ENCODE measurements at places on chromosomes 16 and 17. TPM values are rescaled to one million over a fixed set of nuclear protein-coding genes. Genes with fewer than 3 reads are reported as not detected.

Gene PLA2G10
- 4.9 TPM for total RNA-seq

Gene ABCA8
- total RNA-seq, result 78.9 TPM

GRCh38 chr17:48544349-48545021 is 424 bp downstream of the HOXB2 start:
- no peak for DNase-seq
- no peaks in the 10 kb centered on the region for H3K36me3 ChIP-seq

DNA sequence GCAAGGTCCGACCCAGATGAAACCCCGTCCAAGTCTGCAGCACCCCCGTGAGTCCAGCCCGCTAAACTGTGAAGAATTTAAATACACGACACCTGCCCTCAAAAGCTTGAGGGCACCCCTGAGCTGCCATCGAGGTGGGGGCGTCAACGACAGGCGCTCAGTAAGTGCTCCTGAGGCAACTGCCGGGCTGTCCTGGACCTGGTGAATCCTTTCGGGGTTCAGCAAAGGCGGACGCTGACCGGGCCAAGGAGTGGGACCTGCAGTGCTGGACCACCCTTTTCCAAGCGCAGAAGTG is 512 bp upstream of the ENDOV start:
- H3K36me3 ChIP-seq, result peaks cover 24% of the 10 kb centered on the region
- no peak for DNase-seq
- H3K27me3 ChIP-seq, result no peaks in the 10 kb centered on the region
- peak overlapping the region; percentile 97 for H3K27ac ChIP-seq

Gene RNF222
- not detected for total RNA-seq

DNA sequence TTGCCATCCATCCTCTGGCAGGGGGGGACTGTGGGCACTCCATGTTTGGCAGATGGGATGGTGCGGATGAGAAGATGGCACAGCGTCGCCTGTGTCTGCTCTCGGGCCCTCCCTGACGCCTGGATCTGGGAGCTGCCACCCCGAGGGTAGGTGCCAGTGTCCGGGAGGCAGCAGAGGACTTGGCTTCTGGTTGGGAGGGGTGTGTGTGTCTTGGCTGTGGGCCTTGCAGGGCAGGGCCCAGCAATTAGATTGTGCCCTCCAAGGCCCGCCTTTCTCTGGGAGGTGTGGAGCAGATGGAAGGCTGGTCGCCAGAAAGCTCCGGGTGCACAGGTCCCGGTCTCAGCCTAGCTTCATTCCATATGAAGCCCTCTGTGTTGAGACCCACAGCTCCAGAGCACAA is 1.4 kb downstream of the RAP1GAP2 start:
- no peak overlapping the region for H3K27ac ChIP-seq
- no peak overlapping the region for H3K4me3 ChIP-seq
- no peaks in the 10 kb centered on the region for H3K27me3 ChIP-seq
- peaks cover 9% of the 10 kb centered on the region for H3K4me1 ChIP-seq
- H3K36me3 ChIP-seq, result no peaks in the 10 kb centered on the region

GRCh38 chr17:36979565-36979941 is 30.8 kb downstream of the AATF start:
- no peak overlapping the region for H3K27ac ChIP-seq
- H3K4me1 ChIP-seq, result no peaks in the 10 kb centered on the region
- H3K27me3 ChIP-seq, result no peaks in the 10 kb centered on the region
- DNase-seq, result no peak
- no peaks in the 10 kb centered on the region for H3K36me3 ChIP-seq

Gene KRT15
- total RNA-seq, result 57.9 TPM

Gene KRTAP2-2
- total RNA-seq, result not detected

Gene SYNGR3
- total RNA-seq, result 0.34 TPM

- H3K27ac ChIP-seq, result no peak overlapping the region
- no peaks in the 10 kb centered on the region for H3K27me3 ChIP-seq
- H3K4me1 ChIP-seq, result no peaks in the 10 kb centered on the region
- no peak overlapping the region for H3K4me3 ChIP-seq
- H3K36me3 ChIP-seq, result no peaks in the 10 kb centered on the region
Observed at GRCh38 chr17:13365331-13365730, 236.4 kb downstream of the HS3ST3A1 start.

DNA sequence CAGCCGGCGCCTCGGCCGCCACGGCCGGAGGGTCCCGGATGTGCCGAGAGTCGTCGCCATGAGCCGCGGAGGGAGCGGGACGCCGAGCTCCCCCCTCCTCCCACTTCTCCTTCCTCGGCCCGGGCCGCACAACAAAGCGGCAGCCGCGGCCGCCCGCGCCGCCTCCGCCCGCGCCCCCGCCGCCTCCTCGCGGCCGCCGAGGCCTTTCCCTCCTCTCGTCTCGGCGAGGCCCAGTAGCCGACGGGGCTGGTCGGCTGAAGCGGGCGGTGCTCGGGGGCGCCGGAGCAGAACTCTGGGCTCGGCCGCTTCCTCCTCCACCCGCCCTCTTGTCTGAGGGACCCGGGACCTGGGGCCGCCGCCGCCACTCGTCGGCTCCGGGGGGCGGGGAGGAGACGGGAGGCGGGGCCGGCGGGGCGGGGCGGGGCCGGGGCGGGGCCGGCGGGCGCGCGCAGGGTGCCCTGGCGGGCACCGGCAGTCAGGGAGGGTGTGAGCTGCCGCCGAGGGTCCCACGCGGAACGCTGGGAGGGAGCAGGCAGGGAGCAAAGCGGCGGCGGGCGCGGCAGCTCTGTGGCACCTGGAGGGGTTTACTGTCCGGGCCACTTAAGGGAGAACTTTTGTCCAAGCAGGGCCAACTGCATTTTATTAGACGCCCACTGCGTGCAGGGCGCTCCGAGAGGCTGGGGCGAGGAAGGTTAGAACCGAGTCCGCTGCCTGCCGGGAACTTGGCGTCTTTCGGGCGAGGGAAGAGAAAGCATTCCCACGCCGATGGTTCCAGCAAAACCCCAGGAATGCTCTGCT is at the start of gene SMURF2:
Gene SMURF2 (minus strand): TSS at position 332 of the 798 bp plus-strand sequence. CDS start 427 bp downstream, outside the sequence.
- peak within 1 kb of the TSS; percentile 97 for H3K27ac ChIP-seq
- H3K36me3 ChIP-seq, result no peaks in the 10 kb centered on the region
- peak within 1 kb of the TSS; percentile 50 for H3K4me3 ChIP-seq
- no peaks in the 10 kb centered on the region for H3K27me3 ChIP-seq
- peaks cover 22% of the 10 kb centered on the region for H3K4me1 ChIP-seq

- H3K4me1 ChIP-seq, result no peaks in the 10 kb centered on the region
- no peaks in the 10 kb centered on the region for H3K27me3 ChIP-seq
- H3K27ac ChIP-seq, result no peak overlapping the region
- H3K4me3 ChIP-seq, result no peak overlapping the region
- peaks cover 30% of the 10 kb centered on the region for H3K36me3 ChIP-seq
- no peak for DNase-seq
Observed at GRCh38 chr17:43808076-43808475, 24.9 kb downstream of the MPP3 start.

Gene PIP4K2B
- 36.3 TPM for total RNA-seq

- DNase-seq, result no peak
- H3K27ac ChIP-seq, result no peak overlapping the region
- H3K4me3 ChIP-seq, result no peak overlapping the region
- no peaks in the 10 kb centered on the region for H3K36me3 ChIP-seq
- H3K27me3 ChIP-seq, result no peaks in the 10 kb centered on the region
- H3K4me1 ChIP-seq, result peaks cover 7% of the 10 kb centered on the region
Observed at GRCh38 chr17:44795928-44796327, 34.2 kb downstream of the GJC1 start.

DNA sequence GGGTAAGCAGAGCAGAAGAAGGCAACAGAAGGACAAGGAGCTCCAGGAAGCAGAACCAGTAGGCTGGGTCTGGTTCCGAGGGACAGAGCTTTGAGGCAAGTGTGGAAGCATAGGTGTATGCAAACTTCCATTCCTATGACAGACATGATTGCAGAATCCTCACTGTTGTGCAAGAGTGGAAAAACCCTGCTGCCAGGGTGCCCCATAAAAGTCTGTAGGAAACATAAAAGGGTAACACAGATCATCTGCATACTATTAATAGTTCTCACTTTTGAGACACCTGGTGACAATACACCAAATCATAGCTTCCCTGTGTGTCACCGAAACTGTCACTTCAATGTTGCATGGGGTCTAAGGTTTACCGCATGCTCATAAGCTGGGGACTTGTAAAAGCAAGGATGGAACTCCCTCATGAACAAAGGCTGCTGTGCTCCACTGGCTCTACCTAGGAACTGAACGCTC is 39.7 kb downstream of the ARHGAP17 start:
- no peak for DNase-seq
- no peak overlapping the region for H3K27ac ChIP-seq
- peaks cover 12% of the 10 kb centered on the region for H3K36me3 ChIP-seq
- peaks cover 32% of the 10 kb centered on the region for H3K4me1 ChIP-seq

Gene MRPS7
- 41.5 TPM for total RNA-seq

- H3K36me3 ChIP-seq, result no peaks in the 10 kb centered on the region
- no peak overlapping the region for H3K4me3 ChIP-seq
- no peak overlapping the region for H3K27ac ChIP-seq
- DNase-seq, result no peak
Observed at GRCh38 chr17:45729294-45729907, 54.7 kb upstream of the CRHR1 start.

DNA sequence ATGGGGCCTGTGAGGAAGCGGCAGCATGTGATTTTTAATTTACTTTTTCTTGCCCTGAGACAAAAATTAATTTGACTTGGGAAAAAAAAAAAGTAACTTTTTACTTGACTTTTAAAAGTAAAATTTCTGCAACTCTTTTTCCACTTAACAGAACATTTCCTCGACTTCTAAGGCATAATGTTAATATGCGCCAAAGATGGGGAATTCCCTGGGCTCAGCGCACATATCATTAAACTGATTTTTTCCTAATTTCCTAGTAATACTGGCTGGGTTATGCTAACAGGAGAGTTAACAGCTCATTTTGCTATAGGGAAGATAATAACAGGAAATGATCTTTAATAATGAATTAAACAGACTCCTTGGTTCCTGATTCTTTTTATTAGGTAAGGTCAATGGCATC is 120.6 kb upstream of the CDH5 start:
- H3K36me3 ChIP-seq, result no peaks in the 10 kb centered on the region
- no peak for DNase-seq
- no peak overlapping the region for H3K27ac ChIP-seq
- H3K27me3 ChIP-seq, result no peaks in the 10 kb centered on the region
- peaks cover 5% of the 10 kb centered on the region for H3K4me1 ChIP-seq
- no peak overlapping the region for H3K4me3 ChIP-seq

Gene FZD2
- 12.5 TPM for total RNA-seq

- no peaks in the 10 kb centered on the region for H3K27me3 ChIP-seq
- no peak for DNase-seq
- H3K36me3 ChIP-seq, result no peaks in the 10 kb centered on the region
- H3K4me3 ChIP-seq, result no peak overlapping the region
- no peak overlapping the region for H3K27ac ChIP-seq
Observed at GRCh38 chr17:66307257-66307656, 4.8 kb downstream of the PRKCA start.

Gene CD300LB
- total RNA-seq, result 0.49 TPM

- no peak overlapping the region for H3K4me3 ChIP-seq
- H3K36me3 ChIP-seq, result no peaks in the 10 kb centered on the region
- no peaks in the 10 kb centered on the region for H3K4me1 ChIP-seq
- peak; percentile 35 for DNase-seq
- no peaks in the 10 kb centered on the region for H3K27me3 ChIP-seq
Observed at GRCh38 chr17:58960068-58960467, 146.6 kb downstream of the TRIM37 start.

DNA sequence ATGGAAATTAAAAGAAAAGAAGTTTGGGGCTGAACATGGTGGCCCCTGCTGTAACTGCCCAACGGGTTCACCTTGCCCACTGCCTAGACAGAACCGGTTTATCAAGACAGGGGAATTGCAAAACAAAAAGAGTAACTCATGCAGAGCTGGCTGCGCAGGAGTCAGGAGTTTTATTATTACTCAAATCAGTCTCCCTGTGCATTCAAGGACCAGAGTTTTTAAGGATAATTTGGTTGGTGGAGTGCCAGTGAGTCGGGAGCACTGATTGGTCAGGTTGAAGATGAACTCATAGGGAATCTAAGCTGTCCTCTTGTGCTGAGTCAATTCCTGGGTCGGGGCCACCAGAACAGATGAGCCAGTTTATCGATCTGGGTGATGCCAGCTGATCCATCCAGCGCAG is 4.4 kb upstream of the SCPEP1 start:
- H3K36me3 ChIP-seq, result no peaks in the 10 kb centered on the region
- no peaks in the 10 kb centered on the region for H3K27me3 ChIP-seq
- no peak overlapping the region for H3K27ac ChIP-seq
- peaks cover 7% of the 10 kb centered on the region for H3K4me1 ChIP-seq
- DNase-seq, result no peak

- H3K36me3 ChIP-seq, result peaks cover 5% of the 10 kb centered on the region
- DNase-seq, result no peak
- no peak overlapping the region for H3K4me3 ChIP-seq
Observed at GRCh38 chr17:17086585-17086984, 44.3 kb downstream of the MPRIP start.

GRCh38 chr17:49832840-49833599 is 14.8 kb downstream of the TAC4 start:
- no peak overlapping the region for H3K4me3 ChIP-seq
- H3K27me3 ChIP-seq, result no peaks in the 10 kb centered on the region
- H3K36me3 ChIP-seq, result no peaks in the 10 kb centered on the region
- DNase-seq, result no peak

Gene TAT
- not detected for total RNA-seq

GRCh38 chr16:53131363-53132071 is 76.7 kb downstream of the CHD9 start:
- peak overlapping the region; percentile 73 for H3K4me3 ChIP-seq
- H3K36me3 ChIP-seq, result no peaks in the 10 kb centered on the region
- peaks cover 12% of the 10 kb centered on the region for H3K4me1 ChIP-seq
- H3K27me3 ChIP-seq, result no peaks in the 10 kb centered on the region
- peak overlapping the region; percentile 96 for H3K27ac ChIP-seq
- DNase-seq, result peak; percentile 67

- H3K27me3 ChIP-seq, result no peaks in the 10 kb centered on the region
- no peak for DNase-seq
- H3K4me3 ChIP-seq, result no peak overlapping the region
- no peak overlapping the region for H3K27ac ChIP-seq
- H3K4me1 ChIP-seq, result peaks cover 22% of the 10 kb centered on the region
Observed at GRCh38 chr16:75048530-75048929, 49.7 kb downstream of the ZNRF1 start.

Gene TERB1
- not detected for total RNA-seq

- no peaks in the 10 kb centered on the region for H3K27me3 ChIP-seq
- H3K4me1 ChIP-seq, result no peaks in the 10 kb centered on the region
- no peak overlapping the region for H3K4me3 ChIP-seq
- DNase-seq, result no peak
Observed at GRCh38 chr17:45756266-45756991, 27.7 kb upstream of the CRHR1 start.

- no peaks in the 10 kb centered on the region for H3K36me3 ChIP-seq
- H3K27ac ChIP-seq, result no peak overlapping the region
- H3K27me3 ChIP-seq, result no peaks in the 10 kb centered on the region
- H3K4me1 ChIP-seq, result peaks cover 8% of the 10 kb centered on the region
Observed at GRCh38 chr16:77939968-77940367, 82.4 kb upstream of the CLEC3A start.

Gene ATP1B2
- total RNA-seq, result not detected

Gene ST6GALNAC1
- 8.3 TPM for total RNA-seq

- H3K27ac ChIP-seq, result peak overlapping the region; percentile 98
- peaks cover 62% of the 10 kb centered on the region for H3K4me1 ChIP-seq
- H3K36me3 ChIP-seq, result peaks cover 7% of the 10 kb centered on the region
- DNase-seq, result peak; percentile 84
- H3K4me3 ChIP-seq, result peak overlapping the region; percentile 97
- H3K27me3 ChIP-seq, result no peaks in the 10 kb centered on the region
Observed at GRCh38 chr17:38702916-38703741, 1.9 kb upstream of the MLLT6 start.

Gene ZNF319
- 13.0 TPM for total RNA-seq

- DNase-seq, result no peak
- no peak overlapping the region for H3K27ac ChIP-seq
- H3K27me3 ChIP-seq, result no peaks in the 10 kb centered on the region
- no peaks in the 10 kb centered on the region for H3K4me1 ChIP-seq
Observed at GRCh38 chr16:21194771-21195301, 16.5 kb downstream of the ZP2 start.
